NCI-H1694 (cell line): ENCODE measurements at places on chromosomes 5 and 9.

GRCh38 chr5:95892784-95893354 lies 68.8 kb downstream of the ELL2 start:
- no peak for DNase-seq

DNA sequence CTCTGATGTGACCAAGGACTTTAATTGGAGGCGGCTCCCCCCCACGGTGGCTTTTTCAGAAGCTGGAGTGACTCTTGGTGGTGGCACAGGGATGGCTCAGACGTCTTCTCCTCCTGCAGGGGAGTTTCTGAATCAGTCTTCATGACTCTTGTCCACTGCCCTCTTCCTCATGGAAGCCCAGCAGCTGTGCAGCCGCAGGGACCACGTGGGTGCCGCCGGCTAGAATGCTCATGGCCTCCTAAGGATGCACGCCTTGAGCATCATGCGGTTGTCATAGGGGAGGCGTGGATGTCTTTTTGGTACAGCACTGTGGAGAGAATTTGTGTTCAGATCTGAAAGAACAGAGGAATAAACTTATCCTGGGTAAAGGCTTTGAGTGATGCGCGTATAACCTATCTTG lies 1.3 kb downstream of the TEX53 start:
- no peak for DNase-seq

- DNase-seq = no peak
Measured at GRCh38 chr5:172424808-172425207, 29.5 kb downstream of the SH3PXD2B start.

- DNase-seq = no peak
Measured at GRCh38 chr5:633501-633955, 21.4 kb downstream of the CEP72 start.

GRCh38 chr9:15430920-15431844 lies 8.5 kb downstream of the SNAPC3 start:
- no peak for DNase-seq

DNA sequence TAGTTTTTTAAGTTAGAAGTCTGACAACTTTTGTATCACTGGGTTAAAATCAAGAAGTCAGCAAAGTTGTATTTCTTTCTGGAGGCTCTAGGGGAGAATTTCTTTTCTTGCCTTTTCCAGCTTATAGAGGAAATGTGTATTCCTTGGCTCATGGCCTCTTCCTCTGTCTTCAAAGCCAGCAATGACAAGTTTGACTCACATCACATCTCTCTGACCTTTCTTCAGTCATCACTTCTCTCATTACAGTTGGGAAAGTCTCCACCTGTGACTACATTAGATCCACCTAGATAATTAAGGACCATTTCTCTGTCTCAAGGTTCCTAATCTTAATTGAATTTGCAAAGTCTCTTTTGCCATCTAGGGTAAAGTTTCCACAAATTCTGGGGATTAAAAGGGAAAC lies 339.9 kb downstream of the TENT4A start:
- no peak for DNase-seq

GRCh38 chr5:123771715-123772114 lies 259.7 kb downstream of the CSNK1G3 start:
- no peak for DNase-seq

DNA sequence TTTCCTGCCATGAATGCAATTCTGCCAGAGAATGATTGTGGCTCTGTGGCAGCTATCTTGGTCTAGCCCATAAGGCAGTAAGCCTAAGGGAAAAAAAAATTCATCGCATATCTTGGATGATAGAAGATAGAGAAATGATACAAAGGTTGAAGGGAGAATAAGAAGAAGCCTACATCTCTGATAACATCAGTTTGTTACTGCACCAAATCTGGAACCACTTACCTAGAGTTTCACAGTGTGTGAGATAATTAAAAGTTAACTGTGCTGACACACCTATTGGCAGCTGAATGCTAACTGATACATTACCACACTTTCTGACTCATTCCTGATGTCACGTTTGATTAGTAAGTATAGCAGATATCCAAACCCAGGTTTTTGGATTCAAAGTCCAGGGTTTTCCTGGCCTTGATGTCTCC lies 91.6 kb upstream of the TAF11L2 start:
- no peak for DNase-seq

DNA sequence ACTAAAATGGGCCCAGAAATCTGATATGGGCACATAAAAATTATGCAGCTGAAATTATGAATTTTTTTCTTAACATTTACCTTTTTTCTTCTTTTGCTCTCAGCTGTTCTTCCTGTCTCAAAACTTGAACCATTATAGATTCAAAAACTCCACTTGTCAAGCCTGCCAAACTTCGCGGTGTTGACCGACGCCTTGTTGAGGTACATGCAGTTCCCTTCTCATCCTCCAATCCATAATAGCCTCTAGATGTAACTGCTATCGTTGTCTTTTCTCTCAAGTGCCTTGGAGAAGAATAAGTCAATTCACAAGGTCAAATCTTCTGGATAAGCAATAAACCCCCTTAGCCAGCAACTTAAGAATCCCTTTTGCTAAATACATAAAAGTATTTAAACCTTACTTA lies 27.2 kb downstream of the RANBP6 start:
- DNase-seq = no peak

GRCh38 chr5:149005077-149005892 lies 57.6 kb downstream of the SH3TC2 start:
- no peak for DNase-seq

DNA sequence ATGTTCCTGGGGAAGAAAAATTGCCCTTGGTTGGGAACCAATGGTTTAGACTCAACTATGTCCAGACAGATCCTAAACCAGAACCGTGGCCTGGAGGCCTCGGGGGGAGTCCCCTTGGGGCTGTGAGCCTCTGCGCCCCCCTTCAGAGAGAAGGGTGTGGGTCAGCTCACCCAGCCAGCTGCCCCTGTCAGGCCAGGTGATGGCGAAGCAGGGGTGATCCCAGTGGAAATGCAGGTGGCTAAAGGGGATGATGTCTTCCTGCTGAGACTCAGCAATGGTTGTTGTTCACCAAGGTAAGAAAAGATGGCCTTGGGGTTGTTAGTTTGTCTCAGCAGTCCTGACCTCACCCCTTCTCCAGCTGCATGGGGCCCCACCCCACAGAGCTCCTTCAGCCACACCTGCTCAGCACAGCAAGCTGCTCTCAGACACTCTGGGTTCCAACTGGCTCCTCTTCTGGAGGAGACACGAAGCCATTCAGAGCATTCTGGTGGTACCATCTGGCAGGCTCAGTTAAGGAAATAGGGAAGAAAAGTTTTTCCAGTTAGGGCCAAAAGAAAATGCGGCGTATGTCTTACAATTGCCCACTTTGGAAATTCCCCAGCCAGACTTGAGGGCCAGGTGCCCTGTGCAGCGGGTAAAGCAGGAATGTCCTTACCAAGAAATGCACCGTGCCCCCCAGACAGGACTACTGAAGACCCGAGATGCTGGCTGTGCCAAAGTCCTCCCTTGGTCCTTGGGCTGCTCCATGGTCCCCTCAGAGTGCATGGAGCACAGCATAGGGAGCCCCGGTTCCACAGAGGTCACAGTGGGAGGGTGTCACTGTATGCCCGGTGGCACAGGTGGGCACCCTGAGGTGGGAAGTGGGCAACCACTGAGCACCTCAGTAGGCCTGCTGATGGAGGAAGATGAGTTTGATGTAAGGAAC lies 90.2 kb downstream of the NSUN2 start:
- no peak for DNase-seq

GRCh38 chr9:71783120-71783523 lies 14.8 kb upstream of the CEMIP2 start:
- DNase-seq = no peak

GRCh38 chr9:76433836-76434235 lies 25.1 kb upstream of the GCNT1 start:
- no peak for DNase-seq

- DNase-seq = no peak
Measured at GRCh38 chr5:123089914-123090660, 1.0 kb downstream of the PRDM6 start.

DNA sequence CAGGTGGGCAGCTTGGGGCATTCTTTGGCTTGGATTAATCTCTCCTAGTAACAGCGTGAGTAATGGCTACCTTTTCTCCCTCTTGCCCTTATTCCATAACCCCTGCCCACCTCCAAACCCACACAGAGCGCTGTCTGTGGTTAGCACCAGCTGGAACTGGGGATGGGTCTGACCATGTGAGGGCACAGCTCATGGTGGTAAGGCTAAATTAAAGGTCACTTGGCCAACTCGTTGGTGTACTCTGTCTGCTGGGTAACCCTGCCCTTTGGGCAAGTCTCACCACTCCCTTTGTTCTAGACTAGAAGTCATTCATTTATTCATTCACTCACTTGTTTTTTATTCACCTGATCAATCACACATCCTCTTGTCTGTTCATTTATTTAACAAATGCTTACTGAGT lies 27.8 kb downstream of the PPARGC1B start:
- no peak for DNase-seq

DNA sequence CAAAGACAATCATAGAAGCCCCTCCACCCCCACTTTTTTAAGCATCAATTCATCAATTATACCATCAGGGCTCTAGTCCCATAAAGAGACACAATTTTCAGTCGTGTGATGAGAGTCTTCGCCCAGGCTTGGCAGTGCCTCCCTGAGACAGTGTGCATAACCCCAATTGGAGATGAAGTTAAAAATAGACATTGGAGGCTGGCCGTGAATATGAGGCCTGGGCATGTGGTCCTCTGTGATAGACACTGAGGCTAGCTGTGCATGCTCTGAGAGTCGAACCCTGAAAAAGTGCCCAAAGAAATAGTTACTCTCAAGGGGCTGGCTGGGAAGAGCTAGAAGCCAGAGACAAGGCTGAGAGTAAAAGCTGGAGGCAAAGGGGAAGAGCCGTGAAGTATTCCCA lies 248.6 kb upstream of the NR4A3 start:
- DNase-seq = no peak

GRCh38 chr9:84593352-84593751 lies 76.2 kb upstream of the NTRK2 start:
- DNase-seq = no peak

DNA sequence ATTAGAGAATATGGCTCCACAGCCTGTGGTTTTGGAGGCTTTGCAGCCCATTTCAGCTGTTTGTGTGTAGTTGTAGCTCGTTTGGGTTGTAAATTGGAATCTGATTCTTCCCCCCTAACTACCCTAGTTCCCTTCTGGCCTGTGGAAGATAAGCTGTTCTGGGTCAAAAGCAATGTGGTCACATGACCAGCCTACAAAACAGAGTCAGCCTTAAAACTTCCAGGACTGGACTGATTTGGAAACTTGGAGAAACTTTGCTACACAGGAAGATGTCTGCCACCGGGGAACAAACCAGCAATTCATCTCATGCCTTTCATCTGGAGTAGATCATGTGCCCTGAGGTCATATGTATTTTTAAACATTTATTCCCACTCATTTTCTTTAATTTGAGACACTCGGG lies 83.8 kb downstream of the DAPK1 start:
- no peak for DNase-seq

DNA sequence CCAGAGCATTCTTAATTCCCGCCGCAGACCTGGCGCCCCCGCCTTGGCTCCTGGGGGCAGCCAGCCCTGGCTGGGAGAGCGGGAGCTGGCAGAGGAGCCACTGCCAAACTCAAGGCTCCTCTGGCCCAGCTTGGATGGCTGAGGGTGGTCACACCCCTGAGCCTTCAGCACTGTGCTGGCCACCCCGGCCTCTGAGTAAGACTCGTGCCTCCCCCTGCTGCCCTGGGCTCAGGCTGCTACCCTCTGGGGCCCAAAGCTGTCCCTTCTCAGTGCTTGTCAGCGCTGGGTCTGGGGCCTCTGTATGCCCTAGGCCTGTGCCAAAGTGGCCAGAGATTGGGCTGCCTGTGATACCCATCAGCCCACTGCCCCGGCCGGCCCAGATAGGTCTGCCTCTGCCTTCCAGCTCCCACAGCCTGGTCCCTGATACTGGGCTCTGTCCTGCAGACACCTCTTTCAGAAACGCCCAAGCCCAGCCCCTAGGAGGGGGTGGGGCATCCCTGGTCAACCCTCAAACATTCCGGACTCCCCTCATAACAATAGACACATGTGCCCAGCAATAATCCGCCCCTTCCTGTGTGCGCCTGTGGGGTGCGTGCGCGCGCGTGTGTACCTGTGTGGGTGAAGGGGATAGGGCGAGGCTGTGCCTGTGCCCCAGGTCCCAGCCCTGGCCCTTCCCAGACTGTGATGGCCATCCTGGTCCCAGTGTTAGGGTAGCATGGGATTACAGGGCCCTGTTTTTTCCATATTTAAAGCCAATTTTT lies 4.4 kb upstream of the PRR7 start:
- no peak for DNase-seq

DNA sequence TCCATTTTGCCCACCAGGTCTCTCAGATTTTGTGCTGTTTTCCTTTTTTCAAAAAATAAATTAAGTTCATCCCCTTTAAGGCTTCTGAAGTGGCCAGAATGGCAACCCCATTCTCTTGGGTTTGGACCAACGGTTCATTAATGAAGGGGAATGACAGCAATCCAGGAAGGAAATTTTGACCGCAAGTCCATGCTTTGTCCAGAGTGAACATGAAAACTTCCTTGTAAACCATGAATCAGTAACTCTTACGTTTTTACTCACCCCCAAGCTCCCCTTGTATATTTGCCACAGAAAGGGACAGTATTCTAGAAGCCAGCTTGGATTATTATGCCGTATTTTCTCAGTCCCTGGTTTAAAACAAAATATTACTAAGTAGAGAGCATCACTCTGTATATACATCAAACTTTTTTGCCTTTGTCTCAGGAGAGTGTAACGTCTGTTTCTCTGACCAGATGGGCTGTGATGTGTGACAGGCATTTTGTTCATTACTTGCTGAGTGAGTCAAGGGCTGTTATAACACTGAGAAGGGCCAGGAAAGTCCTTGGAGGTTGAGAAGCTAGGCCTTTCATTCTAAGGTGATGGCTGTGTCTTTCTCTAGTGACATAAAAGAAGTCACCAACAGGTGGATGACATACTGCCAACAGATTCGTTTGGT lies 148.2 kb downstream of the SMARCA2 start:
- DNase-seq = no peak

DNA sequence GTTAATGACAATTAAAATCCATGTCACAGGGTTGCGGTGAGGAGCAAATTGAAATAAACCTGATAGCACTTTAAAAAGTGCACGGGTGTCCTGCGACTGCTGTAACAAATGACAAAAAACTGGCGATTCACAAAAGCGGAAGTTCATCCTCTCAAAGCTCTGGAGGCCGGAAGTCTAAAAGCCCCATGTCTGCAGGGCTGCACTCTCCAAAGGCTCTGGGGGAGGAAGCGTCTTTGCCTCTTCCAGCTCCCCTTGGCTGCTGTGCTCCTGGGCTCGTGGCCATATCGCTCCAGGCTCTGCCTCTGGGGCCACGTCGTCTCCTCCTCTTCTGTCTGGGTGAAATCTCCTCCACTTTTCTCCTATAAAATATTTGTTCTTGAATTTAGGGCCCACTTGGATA lies 273.9 kb upstream of the IRX2 start:
- no peak for DNase-seq
